ENCODE measurements at places on chromosomes 3 and 15. TPM values are rescaled to one million over a fixed set of nuclear protein-coding genes. Genes with fewer than 3 reads are reported as not detected.

DNA sequence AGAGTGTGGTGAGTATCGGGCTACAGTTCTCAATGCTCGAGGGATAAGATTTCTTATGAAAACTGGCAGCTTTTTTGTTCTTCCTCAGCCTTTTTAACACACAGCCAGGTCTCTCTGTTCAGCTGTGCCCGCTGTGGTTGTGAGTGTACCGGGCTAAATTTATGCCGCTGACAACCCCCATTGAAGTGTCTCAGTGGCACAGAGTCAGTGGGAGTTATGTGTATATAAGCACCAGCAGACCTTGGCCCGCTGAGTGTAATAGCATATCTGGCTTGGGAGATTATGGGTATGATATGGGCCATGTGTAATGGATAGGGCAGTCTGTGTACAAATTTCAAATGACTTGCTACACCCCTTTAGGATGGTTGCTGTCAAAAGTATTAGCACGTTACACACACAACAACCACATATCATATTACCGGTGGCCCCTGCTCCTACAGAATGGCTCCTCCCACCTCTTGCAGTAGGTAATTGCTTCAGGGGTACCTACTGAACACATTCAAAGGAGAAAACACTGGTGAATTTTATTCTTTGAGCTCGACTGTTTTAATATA lies 26.9 kb upstream of the NR2F2 start:
- H3K27me3 ChIP-seq = no peaks in the 10 kb centered on the region
- H3K27ac ChIP-seq = no peak overlapping the region
- peaks cover 45% of the 10 kb centered on the region for H3K36me3 ChIP-seq
- H3K4me3 ChIP-seq = no peak overlapping the region
- DNase-seq = no peak

- no peak for DNase-seq
- H3K36me3 ChIP-seq = peaks cover 40% of the 10 kb centered on the region
- H3K27ac ChIP-seq = no peak overlapping the region
- H3K4me3 ChIP-seq = peak overlapping the region; percentile 25
Observed at GRCh38 chr3:39413691-39414420, 7.3 kb downstream of the RPSA start.

DNA sequence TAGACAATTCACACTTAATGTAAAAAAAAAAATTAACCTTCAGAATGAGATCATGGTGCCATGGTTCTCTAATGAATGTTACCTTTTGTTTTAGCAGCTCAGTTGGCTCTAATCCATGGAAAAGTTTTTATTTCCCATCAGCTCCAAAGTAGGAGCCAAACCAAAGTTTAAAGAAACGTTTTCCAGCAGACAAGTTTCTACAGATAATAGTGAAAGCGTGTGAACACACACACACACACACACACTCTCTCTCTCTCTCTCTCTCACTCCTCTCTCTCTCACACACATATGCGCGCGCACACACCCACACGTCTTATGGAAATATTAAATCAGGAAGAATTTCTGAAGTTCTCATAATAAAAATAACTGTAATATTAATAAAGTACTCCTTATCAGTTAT lies 46.9 kb downstream of the MBNL1 start:
- DNase-seq = no peak
- no peaks in the 10 kb centered on the region for H3K36me3 ChIP-seq
- H3K4me1 ChIP-seq = peaks cover 48% of the 10 kb centered on the region
- H3K27ac ChIP-seq = peak overlapping the region; percentile 8
- no peaks in the 10 kb centered on the region for H3K27me3 ChIP-seq
- H3K4me3 ChIP-seq = no peak overlapping the region

GRCh38 chr3:39398700-39399099 lies 7.8 kb upstream of the RPSA start:
- H3K27me3 ChIP-seq = no peaks in the 10 kb centered on the region
- H3K27ac ChIP-seq = peak overlapping the region; percentile 62
- H3K4me1 ChIP-seq = no peaks in the 10 kb centered on the region
- peak overlapping the region; percentile 41 for H3K4me3 ChIP-seq

DNA sequence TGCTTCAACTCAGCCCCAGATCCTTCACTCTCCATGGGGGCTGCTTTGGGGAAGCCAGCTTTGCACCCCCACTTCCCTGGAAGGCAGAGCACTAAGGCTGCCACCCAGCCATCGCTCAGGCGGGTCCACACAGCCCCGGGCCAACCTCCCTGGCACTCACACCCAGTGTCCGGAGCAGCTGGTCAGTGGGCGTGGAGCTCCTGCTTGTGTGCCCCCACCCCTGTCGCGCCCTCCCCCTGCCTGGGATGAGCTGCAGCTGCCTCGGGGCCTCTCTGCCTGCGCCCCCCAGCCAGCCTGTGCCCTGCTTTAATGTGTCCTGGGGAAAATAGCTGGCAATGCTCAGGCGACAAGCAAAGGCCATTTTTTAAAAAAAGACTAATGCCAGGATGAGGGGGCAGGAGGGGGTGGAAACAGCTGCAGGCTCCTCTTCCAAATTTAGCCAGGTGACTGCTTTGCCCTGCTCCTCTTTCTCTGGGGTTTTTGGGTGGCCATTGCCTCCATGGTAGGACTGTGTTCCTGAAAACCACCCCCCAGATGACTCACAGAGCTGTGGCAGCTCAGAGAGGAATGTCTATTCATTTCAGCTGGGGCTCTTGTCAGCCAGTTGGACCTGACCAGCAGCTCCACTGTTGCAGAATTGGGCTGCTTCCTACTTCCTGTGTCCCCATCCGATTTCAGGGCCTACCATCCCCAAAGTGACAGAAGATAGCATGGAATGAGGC lies 65.0 kb downstream of the CEMIP start:
- no peak for DNase-seq
- no peak overlapping the region for H3K27ac ChIP-seq
- peaks cover 2% of the 10 kb centered on the region for H3K4me1 ChIP-seq

GRCh38 chr3:179391906-179392305 lies 44.4 kb downstream of the MFN1 start:
- no peak overlapping the region for H3K27ac ChIP-seq
- H3K27me3 ChIP-seq = no peaks in the 10 kb centered on the region
- no peak for DNase-seq
- H3K4me1 ChIP-seq = no peaks in the 10 kb centered on the region
- H3K4me3 ChIP-seq = no peak overlapping the region

DNA sequence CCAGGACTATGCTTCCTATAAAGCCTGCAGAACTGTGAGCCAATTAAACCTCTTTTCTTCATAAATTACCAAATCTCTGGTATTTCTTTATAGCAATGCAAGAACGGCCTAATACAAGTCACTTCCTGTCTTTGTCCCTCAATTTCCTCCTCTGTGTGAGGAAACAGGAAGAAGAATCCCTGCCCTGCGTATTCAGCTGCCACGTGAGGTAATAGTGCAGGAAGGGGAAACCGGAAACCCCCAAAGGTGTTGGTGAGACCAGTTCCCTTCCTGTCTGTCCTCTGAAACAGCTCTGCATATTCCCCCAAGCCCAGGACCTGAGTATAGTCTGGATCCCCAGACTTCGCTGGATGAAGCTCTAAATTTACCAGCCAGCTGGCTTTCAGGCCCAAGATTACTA lies 18.1 kb upstream of the PTPN23 start:
- DNase-seq = no peak
- H3K27me3 ChIP-seq = no peaks in the 10 kb centered on the region
- no peak overlapping the region for H3K27ac ChIP-seq
- no peaks in the 10 kb centered on the region for H3K4me1 ChIP-seq
- H3K36me3 ChIP-seq = peaks cover 3% of the 10 kb centered on the region

GRCh38 chr15:88995449-88995848 lies 82.3 kb upstream of the MFGE8 start:
- H3K27ac ChIP-seq = no peak overlapping the region
- H3K4me1 ChIP-seq = peaks cover 4% of the 10 kb centered on the region

DNA sequence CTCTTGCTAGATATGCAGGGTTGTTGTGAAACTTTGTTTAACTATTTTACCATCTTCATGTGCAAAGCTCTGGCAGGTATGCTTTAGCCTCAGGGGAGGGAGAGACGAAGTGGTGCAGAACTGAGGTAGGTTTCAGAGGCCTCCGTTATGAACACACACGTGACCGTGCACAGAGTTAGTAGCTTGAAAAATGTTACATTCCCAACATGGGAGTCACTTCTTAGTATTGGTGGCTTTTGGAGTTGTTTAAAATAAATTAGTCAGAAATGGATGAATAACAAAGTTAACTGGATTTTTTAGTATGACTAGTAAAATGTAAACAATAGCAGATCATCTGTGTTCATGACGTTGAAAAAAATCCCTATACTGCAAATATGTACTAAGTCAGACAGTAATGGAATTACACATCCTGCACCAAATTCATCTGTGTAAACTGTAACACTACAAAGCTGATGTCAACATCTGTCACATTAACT lies 279.6 kb downstream of the KLF13 start:
- no peak for DNase-seq
- no peaks in the 10 kb centered on the region for H3K36me3 ChIP-seq
- H3K4me1 ChIP-seq = peaks cover 4% of the 10 kb centered on the region
- H3K4me3 ChIP-seq = no peak overlapping the region

- H3K27me3 ChIP-seq = peaks cover 28% of the 10 kb centered on the region
- no peak for DNase-seq
- peaks cover 16% of the 10 kb centered on the region for H3K4me1 ChIP-seq
- H3K27ac ChIP-seq = no peak overlapping the region
- H3K36me3 ChIP-seq = no peaks in the 10 kb centered on the region
Observed at GRCh38 chr3:14831916-14832450, 13.2 kb downstream of the FGD5 start.

TUSC2 gene
- total RNA-seq = 35.0 TPM

PFKFB4 gene
- 19.2 TPM for total RNA-seq

IL17RB gene
- 3.1 TPM for total RNA-seq

LRRC31 gene
- not detected for total RNA-seq

SEC62 gene
- 67.9 TPM for total RNA-seq

CDHR4 gene
- total RNA-seq = 0.12 TPM

HERC2 gene
- total RNA-seq = 87.7 TPM
